ENCODE measurements at places on chromosomes 1 and 21.
A peak's percentile ranks its signal among the peaks of the same experiment; 100 is the strongest.

- no peak for DNase-seq
These were observed 15.9 kb upstream of the EPB41 start for GRCh38 chr1:28898405-28898881.

- DNase-seq = no peak
These were observed 40.9 kb downstream of the MTARC1 start for GRCh38 chr1:220827445-220828178.

- DNase-seq = no peak
These were observed 253.8 kb downstream of the LTN1 start for GRCh38 chr21:28738882-28739281.

- DNase-seq = no peak
These were observed 33.1 kb downstream of the TRIM67 start for GRCh38 chr1:231194843-231195516.

DNA sequence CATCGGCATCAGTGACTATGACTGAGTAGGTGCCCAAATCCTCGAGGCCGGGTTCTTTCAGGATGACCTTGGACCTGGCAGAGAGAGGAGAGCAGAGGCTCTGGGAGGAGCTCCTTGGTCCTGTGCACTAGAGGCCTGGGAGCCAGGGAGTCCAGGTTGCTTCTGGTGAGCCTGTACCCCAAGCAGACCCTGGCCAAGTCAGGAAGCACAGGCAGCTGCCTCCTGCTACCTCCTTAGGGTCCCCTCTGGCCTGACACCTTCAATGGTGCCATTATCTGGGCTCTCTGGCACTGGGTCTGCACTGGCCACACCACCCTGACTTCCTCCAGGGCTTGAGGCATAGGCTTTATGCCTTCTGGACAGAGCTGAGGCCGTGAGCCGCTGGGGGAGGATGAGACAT is 37.7 kb downstream of the MYOM3 start:
- no peak for DNase-seq

GRCh38 chr21:44328242-44328895 is 10.8 kb downstream of the CFAP410 start:
- no peak for DNase-seq

GRCh38 chr1:42618866-42619265 is 39.4 kb upstream of the PPIH start:
- DNase-seq = no peak

DNA sequence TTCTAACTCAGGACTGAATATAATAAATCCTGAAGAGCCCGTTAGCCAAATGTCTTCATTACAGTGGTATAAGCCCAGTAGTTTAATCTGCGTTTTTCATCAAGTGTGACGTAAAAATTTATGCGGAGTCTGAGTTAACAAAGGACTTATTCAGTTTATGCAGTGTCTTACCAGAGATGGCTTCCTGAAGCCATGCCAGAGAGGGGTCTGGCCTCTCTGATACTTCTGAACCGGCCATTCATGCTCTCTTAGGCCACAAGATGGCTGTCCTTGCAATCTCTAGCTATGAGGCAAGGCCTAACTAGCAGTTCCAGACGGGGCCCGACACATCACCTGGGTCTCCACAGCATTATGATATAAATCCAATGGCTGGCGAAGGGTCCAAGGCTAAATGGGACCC is 101.4 kb downstream of the TEX35 start:
- DNase-seq = no peak

DNA sequence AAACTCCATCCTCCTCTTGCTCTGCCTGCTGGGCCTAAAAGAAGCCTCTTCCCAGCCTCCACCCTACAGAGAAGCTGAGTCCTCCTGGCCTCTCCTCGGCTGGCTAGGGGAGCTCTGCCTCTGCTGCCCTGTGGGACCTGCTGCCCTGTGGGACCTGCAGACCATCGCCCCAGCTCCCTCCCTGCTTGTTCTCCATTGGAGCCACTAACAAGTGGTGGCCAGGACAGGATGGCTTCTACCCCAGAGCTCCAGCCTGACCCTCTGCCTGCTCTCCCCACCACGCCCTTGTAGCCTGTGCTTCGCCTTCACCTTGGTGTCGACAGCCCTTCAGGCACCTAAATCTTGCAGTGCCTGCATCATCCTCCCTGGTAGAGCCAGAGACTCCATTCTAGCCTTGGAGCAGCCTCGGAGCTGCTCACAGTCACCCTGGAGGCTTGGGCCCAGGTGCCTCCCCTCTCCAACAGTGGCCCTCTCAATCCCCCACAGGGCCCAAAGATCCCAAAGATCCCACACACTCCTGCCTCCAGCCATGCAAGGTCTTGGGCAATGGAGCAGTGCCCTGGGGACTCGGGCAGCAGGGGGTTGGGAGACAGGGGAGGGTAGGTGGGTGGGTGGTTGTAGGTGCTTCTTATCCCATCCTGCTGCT is 3.0 kb downstream of the EPS8L3 start:
- DNase-seq = no peak

GRCh38 chr1:210978316-210978973 is 155.5 kb downstream of the KCNH1 start:
- no peak for DNase-seq

DNA sequence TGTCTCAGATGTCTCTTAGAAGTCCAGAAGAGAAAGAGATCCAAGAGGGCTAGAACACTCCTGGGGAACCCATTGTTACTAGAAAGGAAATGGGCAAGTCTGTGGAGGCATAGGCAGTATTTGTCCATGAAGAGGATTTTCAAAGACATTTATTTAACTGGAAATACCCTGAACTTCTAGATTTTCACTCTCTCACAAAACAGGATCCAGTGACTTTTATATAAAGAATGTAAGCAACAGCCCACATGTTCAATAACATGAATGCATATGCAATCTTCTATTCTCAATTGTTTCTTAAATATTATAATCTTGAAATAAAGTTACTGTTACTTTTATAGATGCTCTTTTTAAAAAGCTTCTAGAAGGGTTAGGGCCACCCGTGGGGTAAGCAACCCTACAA is 53.4 kb downstream of the TBX15 start:
- no peak for DNase-seq

DNA sequence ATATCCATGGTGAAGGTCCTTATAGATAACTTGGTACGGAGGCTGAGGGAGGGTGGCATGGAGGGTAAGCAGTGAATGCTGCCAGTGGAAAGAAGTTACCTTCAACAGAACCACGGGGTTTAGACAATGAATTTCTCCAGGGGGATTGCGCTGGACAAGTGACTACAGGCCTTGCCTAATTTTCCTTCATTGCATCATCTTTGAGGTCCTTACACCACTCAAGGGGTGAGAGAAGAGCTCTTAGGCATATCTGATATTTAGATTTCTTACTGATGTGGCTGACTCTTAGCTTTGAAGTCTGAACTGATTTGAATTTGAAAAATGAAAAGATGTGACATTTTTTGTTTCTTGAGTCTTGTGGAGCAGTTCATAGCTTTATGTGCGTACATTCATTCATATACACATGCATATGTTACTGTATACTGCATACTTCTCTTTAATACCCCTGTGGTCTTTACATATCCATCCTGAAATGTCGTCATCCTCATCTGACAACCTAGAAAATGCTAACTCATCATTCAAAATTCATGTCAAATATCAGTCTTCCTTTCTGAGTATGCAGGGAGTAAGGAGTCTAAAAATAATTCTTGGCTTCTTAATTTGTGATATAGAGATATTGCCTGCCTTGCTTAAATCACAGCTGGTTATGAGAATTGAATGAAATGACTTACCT is 63.6 kb downstream of the DNM3 start:
- no peak for DNase-seq

DNA sequence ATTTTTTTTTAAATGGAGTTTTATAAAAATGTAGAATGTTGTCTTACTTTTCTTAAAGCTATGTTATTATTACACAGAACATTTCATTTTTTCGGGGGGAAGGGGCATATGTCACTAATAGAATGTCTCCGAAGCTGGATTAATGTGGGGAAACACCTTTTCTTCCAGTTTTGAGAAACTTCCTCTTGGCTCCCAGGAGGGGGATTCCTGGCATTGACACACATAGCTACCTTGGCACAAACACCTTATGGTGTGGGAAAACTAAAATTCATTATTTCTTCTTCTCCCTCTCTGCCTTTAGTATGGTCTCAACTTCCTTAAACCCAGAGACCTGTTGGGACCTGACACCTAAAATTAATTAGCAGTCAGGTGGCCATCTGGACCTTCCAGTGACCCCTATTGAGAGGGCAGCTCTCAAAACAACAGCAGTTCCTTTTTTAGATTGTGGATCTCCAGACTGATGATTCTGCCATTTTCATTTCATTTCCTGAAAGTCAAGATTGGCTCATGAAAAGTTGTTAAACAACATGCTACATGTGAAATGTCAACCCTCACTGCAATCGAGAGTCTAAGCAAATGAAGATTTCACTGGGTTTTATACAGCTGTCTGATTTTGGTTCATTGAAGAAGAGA is 70.1 kb upstream of the EDEM3 start:
- no peak for DNase-seq

- DNase-seq = no peak
These were observed 260.3 kb upstream of the SGIP1 start for GRCh38 chr1:66273656-66274055.

GRCh38 chr1:177306019-177306415 is 135.3 kb downstream of the BRINP2 start:
- no peak for DNase-seq

DNA sequence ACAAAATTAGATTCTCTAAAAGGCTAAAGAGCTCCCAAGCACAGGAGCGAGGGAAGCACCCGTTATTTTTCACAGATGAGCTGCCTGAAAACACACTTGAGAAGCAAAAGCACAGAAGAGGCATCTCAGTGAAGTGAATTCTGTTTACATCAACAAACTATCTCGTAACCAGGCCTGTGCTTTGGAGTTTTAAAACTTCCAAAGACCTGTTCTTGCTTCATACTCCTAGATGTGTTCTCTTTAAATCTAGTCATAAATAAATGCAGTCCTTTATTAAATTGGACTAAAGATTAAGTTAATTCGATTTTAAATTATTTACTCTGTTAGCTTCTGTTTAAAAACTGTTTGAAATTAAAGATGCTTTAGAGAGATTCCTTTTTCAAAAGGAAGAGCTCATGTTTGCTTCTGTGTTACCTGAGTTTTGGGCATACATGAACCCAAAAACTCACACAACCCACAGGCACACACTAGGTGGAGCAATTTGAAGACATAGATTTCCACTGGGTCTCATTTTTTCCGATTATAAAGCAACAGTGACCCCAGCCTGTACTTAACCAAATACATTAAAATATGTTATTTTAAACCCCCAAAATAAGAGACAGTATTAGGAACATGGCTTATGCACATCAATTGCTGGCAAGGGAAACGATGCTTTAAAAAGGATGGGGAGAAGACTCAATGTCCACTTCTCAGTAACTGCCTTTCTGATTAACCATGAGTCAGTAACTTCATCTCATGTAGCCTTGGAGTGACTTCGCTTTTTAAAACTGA is 648.2 kb downstream of the SMYD3 start:
- DNase-seq = peak; percentile 6

DNA sequence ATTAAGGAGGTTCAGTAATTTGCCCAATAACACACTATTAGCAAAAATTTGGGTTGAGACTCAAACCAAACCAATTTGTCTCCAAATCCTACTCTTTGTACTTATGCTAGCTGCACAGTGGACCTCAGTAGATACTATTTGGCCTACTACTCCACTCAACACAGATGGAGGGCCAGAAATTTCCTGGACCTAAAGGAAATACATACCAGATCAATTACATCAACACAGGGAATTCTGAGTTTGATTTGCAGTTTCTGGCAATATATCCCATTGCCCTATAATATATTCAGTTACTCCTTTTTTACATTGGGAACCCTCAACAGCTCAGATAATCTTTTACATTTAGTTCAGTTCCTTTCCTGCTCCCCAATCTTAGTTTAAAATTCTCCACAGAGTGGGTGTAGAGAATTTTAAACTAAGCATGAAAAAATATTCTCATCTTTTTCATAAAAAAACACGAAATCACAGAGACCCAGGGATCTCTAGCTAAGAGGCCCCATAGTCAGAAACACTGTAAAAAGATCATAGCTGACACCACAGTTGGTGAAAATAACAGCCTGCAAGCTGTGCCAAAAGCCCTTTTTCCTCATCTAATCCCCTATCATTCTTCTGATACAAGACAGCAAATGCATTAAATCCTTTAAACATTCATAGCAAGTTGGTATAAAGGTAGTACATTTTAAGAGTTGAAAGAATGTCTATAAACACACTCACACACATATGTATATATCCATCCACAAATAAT is 317.7 kb upstream of the ESRRG start:
- DNase-seq = no peak

DNA sequence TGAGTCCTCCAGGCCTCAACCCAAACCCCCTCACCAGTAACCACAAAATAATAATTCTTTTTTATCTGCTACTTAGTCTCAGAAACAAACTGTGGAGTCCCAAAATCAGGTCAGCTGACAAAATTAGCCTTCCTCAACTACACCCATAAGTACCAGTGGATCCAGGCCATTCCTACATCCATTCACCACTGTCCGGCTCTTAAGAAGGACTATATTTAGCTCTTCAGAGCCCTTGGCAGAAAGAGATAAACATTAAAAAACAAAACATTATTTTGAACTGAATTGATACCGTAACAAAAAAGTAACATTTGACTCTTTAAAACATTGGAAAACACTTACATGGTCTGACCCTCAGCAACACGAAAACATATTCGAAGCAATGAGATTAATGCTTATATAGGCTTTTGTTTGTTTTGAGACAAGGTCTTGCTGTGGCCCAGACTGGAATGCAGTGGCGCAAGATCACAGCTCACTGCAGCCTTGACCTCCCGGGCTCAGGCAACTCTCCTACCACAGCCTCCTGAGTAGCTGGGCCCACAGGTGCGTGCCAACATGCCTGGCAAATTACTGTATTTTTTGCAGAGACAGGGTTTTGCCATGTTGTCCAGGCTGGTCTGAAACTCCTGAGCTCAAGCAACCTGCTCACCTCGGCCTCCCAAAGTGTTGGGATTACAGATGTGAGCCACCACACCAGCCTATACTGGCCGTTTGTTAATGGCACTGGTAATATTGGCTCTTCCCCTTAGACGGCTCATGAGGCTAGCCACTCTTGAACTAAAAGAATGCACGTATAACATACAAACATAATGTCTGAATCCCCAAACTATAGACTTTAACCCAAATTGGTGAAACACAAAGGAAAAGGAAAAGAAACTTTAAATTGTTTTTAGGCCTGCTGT is 330.7 kb downstream of the SMYD3 start:
- DNase-seq = no peak

GRCh38 chr1:174788981-174789380 is 210.8 kb upstream of the CACYBP start:
- DNase-seq = peak; percentile 12

- no peak for DNase-seq
These were observed 38.8 kb downstream of the PGBD5 start for GRCh38 chr1:230387296-230387695.

DNA sequence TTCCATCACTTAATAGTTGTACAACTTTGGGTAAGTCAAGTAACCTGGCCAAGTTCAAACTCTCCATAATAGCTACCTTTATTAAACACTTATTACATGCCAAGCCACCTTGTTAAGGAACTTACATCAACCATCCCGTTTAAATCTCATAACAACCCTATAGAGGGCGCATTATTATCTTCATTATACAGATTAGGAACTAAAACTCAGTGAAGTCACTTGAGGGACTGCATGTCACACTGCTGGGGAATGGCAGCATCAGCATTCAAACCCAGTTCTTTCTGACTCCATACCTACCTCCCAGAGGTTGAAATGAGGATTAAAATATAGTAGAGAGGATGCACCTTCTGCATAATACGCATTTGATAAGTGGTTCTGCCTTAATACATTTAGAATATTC is 47.1 kb upstream of the PLA2G2C start:
- DNase-seq = peak; percentile 46

Data from SW480 (cell line).